Progenitor cell of endocrine pancreas (in vitro differentiated cells): ENCODE measurements at places on chromosomes 7 and 10. TPM values are rescaled to one million over a fixed set of nuclear protein-coding genes. Genes with fewer than 3 reads are reported as not detected.

The FAM180A gene
- not detected in 2 replicates for total RNA-seq

The CAV2 gene
- 9.4 and 9.9 TPM in 2 replicates for total RNA-seq

GRCh38 chr10:33805831-33806230, 471.4 kb upstream of the NRP1 start:
- H3K36me3 ChIP-seq: no peaks in the 10 kb centered on the region
- H3K27ac ChIP-seq: no peak overlapping the region
- no peak overlapping the region for H3K4me3 ChIP-seq
- H3K27me3 ChIP-seq: peaks cover 4% of the 10 kb centered on the region

GRCh38 chr10:117934477-117934876, 112.3 kb downstream of the RAB11FIP2 start:
- H3K36me3 ChIP-seq: no peaks in the 10 kb centered on the region
- H3K4me3 ChIP-seq: no peak overlapping the region
- H3K27ac ChIP-seq: no peak overlapping the region
- H3K27me3 ChIP-seq: peaks cover 11% of the 10 kb centered on the region

DNA sequence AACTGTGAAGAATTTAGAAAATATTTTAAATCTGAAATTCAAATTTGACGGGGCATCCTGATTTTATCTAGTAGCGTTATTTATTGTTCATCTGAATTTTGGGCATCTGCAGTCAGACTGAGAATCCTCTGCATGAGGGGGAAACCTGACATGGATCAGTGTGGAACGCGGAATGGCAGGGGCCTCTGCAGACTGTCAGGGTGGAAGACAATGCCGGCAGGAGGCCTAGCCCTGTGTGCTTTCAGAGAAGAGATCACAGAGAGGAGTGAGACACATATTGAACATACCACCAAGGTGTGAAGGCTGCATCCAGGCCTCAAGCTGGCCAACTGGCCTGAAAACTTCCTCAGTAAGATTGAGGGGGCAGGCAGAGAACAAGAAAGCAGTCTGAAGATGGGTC, 921.1 kb upstream of the GHITM start:
- H3K27ac ChIP-seq: no peak overlapping the region
- peaks cover 2% of the 10 kb centered on the region for H3K4me1 ChIP-seq
- DNase-seq: no peak
- no peaks in the 10 kb centered on the region for H3K36me3 ChIP-seq

- H3K27me3 ChIP-seq: no peaks in the 10 kb centered on the region
- no peaks in the 10 kb centered on the region for H3K36me3 ChIP-seq
- no peaks in the 10 kb centered on the region for H3K4me1 ChIP-seq
- DNase-seq: no peak
- no peak overlapping the region for H3K4me3 ChIP-seq
Observed at GRCh38 chr7:2644562-2645273, 12.9 kb downstream of the TTYH3 start.

DNA sequence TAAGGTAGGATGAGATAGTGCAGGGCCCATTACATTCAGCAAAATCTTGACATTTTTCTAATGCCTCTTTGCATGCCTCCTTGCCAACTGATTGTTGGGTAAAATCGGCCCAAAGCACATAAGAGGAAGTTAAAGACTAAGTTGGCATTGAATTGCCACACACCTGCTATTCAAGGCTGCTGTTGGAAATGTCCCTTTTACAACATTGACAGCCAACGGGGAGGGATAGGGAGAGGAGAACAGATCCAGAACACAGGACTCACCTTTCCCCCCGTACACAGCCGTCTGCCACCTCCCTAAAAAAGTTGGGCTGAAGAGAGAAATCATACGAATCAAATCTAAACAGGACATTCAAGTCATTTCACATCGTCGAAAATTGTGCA, 695 bp downstream of the FAM237B start:
- DNase-seq: no peak
- peak overlapping the region; percentile 59 for H3K4me3 ChIP-seq
- H3K36me3 ChIP-seq: no peaks in the 10 kb centered on the region
- peaks cover 70% of the 10 kb centered on the region for H3K27me3 ChIP-seq

- no peaks in the 10 kb centered on the region for H3K36me3 ChIP-seq
- peaks cover 6% of the 10 kb centered on the region for H3K4me1 ChIP-seq
- no peak overlapping the region for H3K27ac ChIP-seq
- no peak for DNase-seq
Observed at GRCh38 chr7:76364198-76364584, 5.4 kb upstream of the YWHAG start.
